Thyroid gland (tissue), 4 donors: ENCODE measurements at places on chromosomes 12 and 14.

GRCh38 chr12:66409195-66409871 lies 107.0 kb downstream of the HELB start:
- no peak for DNase-seq

DNA sequence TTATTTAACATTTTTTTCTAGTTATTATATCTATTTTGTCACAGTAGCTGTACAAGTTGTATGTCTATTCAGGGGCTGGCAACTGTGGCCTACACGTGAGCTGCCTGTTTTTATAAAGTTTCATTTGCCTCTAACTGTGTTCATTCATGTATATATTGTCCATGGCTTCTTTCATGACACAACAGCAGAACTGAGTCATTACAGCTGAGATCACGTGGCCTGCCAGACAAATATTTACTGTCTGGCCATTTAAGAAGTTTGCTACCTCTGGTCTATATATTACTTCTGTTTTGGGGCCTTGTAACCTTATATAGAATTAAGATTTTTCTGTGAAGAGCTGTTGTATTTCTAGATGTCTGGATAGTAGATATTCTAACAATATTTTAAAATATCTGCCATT lies 37.9 kb downstream of the KIAA0586 start:
- no peak for DNase-seq

DNA sequence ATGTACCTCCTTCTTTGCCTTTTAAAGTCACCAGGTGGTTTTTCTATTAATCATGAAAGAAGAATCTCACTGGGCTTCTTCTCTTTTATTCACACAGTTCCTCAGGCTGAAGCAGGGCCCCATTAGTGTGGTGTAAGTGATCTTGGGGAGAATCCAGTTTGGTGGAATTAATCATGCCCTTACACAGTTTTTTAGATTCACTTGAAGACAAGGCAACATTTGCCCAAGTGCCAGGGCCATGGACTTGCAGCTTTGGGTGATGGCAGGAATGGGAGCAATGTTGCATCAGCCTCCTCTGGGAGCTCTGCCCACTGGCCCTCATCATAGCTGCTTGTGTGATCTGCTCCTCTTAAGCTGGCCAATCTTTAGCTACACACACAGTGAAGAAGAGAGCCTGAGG lies 33.8 kb downstream of the KCNK10 start:
- DNase-seq = no peak

DNA sequence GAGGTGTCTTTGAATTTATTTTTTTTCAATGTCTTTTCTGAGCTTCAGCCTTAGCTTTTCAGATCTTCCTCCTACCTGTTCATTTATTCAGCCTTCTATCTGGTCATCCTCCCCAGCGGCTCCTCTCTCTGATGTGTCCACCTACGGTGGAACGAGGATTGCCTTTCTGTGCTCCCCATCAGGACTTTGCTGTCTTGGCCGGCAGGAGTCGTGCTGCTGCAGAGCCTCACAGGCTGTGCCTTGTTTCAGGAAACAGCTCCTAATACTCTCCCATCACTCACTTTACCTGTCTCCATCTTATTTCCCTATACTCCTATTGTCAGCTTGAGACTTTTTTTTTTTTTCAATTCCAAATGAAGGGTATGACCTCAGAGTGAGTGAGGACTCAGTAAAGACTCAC lies 76.9 kb downstream of the KICS2 start:
- DNase-seq = no peak

DNA sequence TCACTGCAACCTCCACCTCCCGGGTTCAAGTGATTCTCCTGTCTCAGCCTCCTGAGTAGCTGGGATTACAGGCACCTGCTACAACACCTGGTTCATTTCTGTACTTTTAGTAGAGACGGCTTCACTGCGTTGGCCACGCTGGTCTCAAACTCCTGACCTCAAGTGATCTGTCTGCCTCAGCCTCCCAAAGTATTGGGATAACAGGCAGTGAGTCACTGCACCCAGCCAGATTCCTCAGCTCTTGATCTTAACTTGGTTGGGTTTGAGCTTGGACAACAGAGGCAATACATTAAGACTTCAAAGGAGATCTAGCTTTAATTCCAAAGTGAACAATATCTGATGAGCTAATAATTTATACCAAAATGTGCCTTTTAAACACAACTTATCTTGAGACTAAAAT lies 5.6 kb downstream of the DAZAP2 start:
- DNase-seq = no peak

- no peak for DNase-seq
Measured at GRCh38 chr12:42346403-42347002, 20.5 kb downstream of the PPHLN1 start.

- peak; percentile 38 for DNase-seq
Measured at GRCh38 chr12:8699714-8700113, 1.9 kb downstream of the RIMKLB start.
